ENCODE measurements at places on chromosomes 2 and 18. TPM values are rescaled to one million over a fixed set of nuclear protein-coding genes. Genes with fewer than 3 reads are reported as not detected.
A peak's percentile ranks its signal among the peaks of the same experiment; 100 is the strongest.

The SERPINB12 gene
- 0.29 TPM for total RNA-seq

The PRKAG3 gene
- total RNA-seq, result not detected

The SP5 gene
- 0.13 TPM for total RNA-seq

The TTN gene
- 5.5 TPM for total RNA-seq

GRCh38 chr2:45769056-45769455 lies 117.6 kb downstream of the PRKCE start:
- DNase-seq, result no peak

DNA sequence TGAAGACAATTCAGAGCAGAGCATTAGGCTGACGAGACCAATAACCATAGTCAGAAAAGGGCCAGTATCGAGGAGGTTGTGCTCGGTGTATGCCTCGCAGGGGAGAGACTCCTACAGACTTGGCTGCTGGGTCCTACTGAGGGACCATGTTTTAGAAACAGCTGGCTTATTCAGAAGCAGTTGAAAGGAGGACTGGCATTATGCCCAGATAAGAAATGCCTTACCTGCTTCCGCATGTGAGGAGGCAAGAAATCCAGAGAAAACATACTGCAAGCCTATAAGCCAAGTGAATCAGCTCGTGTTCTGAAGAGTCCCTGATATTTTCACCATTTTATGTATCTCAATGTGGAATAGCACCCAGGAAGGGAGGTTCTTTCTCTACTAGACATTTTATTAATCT lies 434.7 kb downstream of the GRB14 start:
- DNase-seq, result no peak

- DNase-seq, result no peak
Observed at GRCh38 chr18:906416-907114, 1.9 kb downstream of the ADCYAP1 start.

- no peak for DNase-seq
Observed at GRCh38 chr2:15666861-15667808, 75.5 kb downstream of the DDX1 start.

- no peak for DNase-seq
Observed at GRCh38 chr2:161239326-161240109, 68.7 kb upstream of the PSMD14 start.

DNA sequence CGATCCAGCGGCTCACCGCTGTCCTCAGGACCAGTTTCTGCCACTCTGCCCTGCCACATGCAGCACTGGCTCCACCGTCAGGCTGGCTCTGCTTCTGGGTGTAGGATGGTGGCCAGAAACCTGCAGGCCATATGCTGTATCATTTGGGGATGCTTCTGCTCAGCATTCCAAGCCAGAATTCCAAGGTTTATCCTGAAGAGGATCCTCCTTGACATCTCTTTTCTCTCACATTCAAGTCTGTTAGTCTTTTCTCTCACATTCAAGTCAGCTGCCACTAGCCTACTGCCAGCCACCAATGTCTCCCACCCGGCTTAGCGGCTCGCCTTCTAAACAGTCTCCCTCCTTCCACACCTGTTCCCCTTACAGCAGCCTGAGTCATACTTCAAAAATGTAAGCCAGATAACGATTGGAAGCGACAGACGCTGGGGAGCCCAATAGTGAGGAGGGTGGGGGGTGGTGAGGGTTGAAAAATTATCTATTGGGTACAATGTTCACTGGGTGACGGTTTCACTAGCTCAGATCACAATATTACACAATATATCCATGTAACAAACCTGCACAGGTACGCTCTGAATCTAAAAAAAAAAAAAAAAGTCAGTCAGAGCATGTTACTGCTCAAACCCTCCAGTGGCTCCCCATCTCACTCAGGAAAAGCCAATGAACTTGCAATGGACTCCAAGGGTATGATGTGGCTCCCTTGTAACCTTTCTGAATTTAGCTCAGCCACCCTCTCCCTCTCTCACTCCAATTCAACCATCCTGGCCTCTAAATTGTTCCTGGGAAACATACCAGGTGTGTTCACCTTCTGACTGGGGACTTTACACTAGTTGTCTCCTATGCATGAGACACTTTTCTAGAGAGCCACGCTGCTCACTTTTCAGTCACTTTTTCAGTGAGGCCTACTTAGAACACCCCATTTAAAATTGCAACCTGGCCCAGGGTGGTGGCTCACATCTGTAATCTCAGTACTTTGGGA lies 38.8 kb upstream of the SP3 start:
- DNase-seq, result no peak

DNA sequence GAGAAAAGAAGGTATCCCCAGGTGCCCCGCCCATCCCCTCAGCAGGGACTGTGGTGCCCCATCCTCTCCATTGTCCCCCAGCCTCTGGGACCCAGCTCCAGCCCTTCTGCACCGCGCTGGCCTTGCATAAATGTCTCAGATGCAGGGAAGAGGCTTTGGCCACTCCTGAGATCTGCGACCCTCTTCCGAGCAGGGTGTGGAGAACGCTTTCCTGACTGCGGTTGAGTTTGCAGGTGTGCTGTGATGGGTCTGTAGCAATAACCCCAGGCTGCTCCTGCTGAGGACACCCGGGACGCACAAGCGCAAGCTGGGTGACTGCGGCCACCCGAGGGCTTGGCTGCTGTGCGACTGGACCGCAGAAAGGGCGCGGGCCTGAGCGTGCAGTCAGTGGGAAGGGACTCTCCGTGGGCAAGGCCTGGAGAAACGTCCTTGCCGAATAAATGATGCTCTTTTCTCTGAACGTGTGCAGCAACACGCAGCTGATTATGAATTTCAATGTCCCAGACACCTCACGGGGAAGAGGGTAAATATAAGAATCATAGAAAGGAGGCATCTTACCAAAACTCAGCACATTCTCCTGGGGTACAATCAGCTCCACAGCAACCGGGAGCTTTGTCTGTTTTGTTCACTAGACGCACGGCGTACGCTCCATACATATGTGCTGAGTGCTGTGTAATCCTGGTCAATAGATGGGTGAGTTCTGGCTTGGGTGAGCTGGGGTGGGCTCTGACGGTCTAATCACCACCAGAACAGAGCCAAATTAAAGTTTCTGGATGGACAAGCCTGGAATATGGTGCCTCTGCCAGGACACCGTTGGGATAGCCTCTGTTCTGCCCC lies 67.5 kb upstream of the ZNF516 start:
- DNase-seq, result no peak

GRCh38 chr2:189829102-189829833 lies 45.0 kb downstream of the PMS1 start:
- DNase-seq, result no peak

GRCh38 chr2:85501248-85501647 lies 37.7 kb upstream of the MAT2A start:
- peak; percentile 41 for DNase-seq
